Astrocyte of the cerebellum (primary cell): ENCODE measurements at places on chromosomes 6 and 20.

DNA sequence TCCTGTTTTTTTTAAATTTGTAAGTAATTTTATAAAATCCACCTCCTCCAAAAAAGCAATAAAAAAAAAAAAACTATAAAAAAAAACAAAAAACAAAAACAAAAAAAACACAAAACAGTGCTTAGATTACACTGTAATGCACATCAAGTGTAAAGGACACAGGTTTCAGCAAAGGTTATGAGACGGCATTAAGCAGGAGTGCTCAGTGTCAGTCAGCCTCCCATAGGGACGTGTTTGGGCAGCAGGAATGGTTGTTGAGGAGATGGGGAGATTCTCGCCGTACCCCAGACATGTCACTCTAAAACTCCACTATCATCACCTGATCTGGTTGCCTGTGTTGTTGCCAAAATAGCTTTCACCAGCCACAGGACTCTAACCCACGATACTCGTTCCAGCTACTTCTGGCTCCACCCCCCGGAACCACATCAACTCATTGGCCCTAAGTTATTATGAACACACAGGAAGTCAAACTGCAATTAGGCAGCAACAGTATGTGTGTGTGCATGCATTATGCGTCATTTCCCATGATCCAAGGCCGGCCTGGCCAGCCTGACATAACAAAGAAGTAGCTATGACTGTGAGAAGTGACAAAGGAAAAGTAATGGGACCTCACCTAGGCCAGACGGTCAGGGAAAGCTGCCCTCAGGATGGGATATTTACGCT lies 28.7 kb downstream of the ECT2L start:
- no peak for DNase-seq

GRCh38 chr6:135534773-135535380 lies 37.3 kb upstream of the AHI1 start:
- peak; percentile 18 for DNase-seq

DNA sequence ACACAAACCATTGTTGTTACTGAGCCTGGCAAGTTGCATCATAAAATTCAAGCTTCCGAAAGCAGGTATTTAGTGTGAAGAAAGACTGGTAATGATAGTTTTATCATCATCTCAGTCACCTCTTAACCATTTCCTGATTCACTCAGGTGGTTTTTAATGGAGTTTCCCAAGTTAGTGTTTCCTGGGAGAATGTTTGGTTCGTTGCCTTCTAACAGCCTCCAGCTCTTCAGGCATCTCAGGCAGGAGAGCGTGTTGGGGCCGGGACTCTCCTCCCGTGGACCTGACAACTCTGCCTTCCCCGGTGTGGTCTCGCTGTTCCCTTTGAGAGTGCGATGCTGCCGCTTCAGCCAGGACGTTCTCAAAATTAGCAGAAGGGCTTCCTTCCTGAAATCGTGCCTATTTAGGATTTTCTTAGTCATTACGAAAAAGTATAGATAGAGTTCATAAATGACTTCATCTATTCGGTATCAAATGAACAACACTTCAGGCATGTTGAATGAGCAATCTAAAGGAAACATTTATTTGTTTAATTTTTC lies 105.0 kb upstream of the QKI start:
- DNase-seq, result no peak

- peak; percentile 69 for DNase-seq
These were observed 108.2 kb upstream of the GMDS start for GRCh38 chr6:2353412-2354137.

DNA sequence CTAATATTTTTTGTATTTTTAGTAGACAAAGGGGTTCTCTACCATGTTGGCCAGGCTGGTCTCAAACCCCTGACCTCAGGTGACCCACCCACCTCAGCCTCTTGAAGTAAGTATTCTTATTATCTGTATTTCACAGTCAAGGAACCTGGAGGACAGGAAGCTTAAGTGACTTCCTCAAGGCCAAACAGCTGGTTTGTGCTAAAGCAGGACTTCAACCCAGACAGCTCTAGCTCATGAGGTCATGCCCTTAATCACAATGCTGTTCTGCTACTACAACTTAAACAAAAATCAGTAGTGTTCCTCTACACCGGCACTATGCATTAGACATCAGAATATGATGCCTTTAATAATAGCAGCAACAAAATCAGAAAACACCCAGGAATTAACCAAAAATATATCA lies 168.9 kb downstream of the ADGB start:
- DNase-seq, result no peak

DNA sequence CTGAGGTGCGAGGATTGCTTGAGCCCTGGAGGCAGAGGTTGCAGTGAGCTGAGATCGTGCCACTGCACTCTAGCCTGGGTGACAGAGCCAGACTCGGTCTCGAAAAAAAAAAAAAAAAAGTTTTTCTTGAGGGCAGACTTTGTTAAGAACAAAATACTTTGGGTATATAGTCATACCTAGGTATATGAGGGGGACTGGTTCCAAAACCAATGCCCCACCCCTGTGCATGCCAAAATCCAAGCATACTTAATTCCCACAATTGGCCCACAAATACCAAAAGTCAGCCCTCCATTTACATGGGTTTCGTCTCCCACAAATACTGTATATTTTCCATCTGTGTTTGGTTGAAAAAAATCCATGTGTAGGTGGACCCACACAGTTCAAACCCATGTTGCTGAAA lies 119.9 kb downstream of the INSM1 start:
- DNase-seq, result peak; percentile 47

DNA sequence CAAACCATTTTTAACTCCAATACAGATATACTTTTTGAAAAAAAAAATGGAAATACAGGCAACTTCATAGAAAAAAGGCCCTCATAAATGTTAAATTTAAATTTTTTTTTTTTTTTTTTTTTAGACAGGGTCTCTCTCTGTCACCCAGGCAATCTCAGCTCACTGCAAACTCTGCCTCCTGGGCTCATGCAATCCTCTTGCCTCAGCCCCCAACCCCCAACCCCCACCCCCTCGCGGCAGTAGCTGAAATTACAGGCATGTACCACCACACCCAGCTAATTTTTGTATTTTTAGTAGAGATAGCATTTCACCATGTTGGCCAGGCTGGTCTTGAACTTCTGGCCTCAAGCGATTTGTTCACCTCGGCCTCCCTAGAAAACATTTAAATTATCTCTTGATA lies 12.8 kb upstream of the ULBP3 start:
- DNase-seq, result no peak

DNA sequence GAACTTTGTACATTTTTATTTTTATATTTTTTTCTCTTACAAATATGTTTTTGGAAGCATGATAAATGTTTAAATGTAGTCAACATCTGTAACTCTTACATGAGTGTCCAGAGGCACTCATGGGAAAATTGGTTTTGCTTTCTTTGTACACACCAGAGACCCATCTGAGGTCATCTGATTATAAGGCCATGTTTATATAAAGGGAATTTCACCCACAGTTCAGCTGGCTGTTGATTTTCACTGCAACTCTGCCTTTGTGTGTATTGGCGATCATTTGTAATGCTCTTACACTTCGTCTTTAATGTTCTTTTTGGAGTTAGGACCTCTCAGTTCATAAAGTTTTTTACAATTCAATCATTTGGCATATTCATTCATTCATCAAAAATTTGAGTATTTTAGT lies 28.1 kb downstream of the RIOK1 start:
- no peak for DNase-seq

- no peak for DNase-seq
These were observed 61.1 kb downstream of the CAP2 start for GRCh38 chr6:17454316-17455005.

GRCh38 chr6:16660157-16660497 lies 101.1 kb downstream of the ATXN1 start:
- DNase-seq, result no peak

GRCh38 chr20:16107172-16107870 lies 465.9 kb downstream of the KIF16B start:
- no peak for DNase-seq

- no peak for DNase-seq
These were observed 74.9 kb downstream of the QRSL1 start for GRCh38 chr6:106704327-106704726.

GRCh38 chr6:107540465-107540857 lies 50.5 kb downstream of the SOBP start:
- no peak for DNase-seq

DNA sequence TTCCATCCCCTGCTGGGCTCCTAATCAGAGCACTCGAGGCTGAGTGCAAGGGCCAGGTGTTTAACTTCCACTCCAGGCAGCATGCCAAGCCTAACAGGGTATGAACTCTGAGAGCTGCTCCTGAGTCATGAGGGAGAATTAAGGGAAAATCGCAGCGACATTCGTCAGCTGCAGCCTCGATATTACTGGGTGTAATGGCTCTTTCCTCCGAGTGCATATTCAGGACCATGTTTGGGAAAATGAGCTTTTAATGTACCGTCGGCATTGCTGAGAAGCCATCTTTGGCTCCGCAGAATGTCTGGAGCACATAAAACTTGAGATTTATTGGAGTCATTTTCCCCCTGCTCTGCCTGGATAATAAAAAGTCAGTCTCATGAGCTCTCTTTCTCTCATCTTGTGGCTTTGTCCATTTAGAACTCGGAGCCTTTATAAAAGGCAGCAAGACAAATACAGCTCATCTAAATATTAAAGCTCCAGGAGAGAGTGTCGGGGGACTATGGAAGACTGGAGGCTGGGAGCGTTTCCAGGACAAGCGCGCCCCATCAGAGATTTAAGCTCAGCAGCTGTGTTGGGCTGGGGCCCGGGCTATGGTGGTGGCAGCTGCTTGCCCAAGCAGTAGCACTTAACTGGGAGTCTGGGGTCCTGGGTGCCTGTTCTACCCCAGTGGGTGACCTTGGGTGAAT lies 103.7 kb downstream of the TOX2 start:
- DNase-seq, result peak; percentile 68

DNA sequence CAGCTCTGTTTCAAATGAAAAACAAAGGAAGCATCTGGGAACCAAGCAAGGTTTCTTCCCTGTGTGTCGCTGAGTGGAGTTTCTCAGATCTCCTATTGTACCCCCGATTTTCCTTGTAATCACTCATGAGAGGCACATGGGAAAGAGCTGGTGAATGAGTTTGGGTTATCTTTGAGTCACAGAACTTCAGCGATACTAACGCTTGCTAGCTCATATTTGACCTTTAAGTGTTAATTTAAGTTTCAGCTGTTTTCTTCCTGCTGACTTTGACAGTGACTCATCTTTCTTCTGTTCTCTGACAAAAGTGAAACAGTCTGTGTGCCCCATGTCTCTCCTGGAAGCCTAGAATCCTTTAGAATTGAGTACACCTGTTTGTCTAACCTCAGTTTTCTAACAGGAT lies 261.1 kb upstream of the RGS17 start:
- no peak for DNase-seq

DNA sequence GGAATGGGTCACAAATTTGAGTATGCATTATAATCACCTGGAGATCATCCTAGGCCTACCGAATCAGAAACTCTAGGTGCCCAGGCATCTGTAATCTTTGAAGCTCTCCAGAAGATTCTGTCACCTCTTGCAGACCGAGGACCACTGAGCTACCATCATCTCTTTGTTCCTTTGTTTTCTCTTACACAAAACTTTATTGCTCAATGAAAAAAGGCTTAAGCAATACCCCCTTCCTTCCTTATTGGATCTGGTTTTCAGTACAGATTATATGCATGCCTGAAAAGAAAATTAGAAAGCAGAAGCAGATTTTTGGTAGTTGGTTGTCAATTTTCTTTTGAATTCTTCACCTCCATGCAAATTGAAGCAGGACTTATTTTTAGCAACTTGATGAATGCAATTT lies 31.3 kb downstream of the STX11 start:
- no peak for DNase-seq

GRCh38 chr6:102717737-102718456 lies 1324.4 kb downstream of the GRIK2 start:
- DNase-seq, result no peak

DNA sequence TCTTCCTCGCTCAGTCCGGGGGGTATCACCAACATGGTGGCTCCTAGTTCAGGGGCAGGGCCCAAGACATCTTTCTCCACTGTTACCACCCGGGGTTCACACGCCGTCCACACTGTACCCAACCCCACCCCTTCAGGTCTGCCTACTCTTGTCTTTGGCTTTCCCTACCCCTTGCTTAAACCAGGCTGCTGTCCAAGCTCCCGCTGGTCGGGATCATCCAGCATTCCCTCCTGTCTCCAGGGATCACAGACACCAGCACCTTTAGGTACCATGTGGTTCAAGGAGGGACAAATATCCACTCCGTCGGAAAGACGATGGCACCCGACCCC lies 395 bp downstream of the NELFE start:
- no peak for DNase-seq

DNA sequence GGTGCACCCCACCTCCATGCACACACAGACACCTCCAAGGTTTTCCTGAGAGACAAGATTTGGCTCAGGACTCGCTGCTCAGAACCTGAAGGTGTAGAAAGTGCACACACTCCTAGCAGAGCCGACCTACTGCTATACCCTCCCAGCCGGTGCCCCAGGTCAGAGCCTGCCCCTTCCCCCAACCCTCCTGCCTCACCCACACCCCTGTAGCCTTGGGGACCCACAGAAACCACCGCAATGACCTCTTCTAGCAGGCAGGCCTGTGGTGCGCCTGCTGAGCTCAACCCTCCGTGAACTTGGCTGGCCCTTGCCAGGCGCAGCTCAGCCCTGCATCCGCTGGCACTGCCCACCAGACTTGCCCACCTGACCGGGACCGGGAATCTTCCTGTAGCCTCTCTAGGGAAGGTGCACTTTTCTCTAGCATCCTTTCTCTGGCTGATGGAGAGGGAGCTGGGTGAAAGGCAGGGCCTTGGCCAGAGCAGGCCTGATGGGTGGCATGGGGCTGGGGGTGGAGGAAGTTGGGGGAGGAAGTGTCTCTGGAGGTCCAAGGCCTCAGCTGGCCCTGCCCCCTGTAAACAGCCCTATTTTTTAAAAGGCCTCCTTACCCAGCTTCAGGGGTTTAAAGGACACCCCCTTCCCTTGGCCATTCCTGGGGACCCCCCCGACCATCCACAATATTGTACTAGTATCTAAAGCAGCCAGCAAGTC lies 36.9 kb upstream of the SLCO4A1 start:
- no peak for DNase-seq

DNA sequence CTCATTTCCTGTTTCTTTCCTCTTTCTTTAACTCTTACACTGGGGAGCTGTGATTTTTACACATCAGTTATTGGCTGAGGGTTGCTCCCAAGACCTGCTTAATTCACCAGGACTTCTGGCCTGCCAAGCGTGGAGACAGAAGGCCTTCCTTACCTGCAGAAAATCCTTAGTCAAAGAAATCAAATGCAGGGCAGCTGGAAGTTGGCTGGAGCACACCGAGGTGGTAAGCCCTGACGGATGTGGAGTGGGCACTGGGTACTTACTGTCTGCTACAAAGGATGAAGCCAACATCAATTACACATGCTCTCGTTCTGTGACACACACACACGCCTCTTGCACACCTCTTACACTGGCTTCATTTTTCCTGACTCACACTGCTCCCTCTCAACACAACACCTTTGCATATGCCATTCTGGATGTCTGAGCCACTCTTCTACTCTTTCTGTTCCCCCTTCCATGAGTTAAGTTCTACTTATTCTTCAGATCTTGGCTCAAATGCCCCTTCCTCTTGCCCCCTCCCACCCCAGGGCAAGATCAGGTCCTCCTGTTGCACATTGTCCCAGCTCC lies 61.6 kb downstream of the TTI1 start:
- DNase-seq, result no peak

GRCh38 chr6:139753198-139753861 lies 378.9 kb upstream of the CITED2 start:
- peak; percentile 56 for DNase-seq
